RCC 7860 (cell line): ENCODE measurements at places on chromosomes 5 and 9.

- no peak for DNase-seq
These were observed 114.6 kb upstream of the MAP3K1 start for GRCh38 chr5:56700711-56701110.

GRCh38 chr9:3262826-3263529 lies 262.8 kb downstream of the RFX3 start:
- no peak for DNase-seq

DNA sequence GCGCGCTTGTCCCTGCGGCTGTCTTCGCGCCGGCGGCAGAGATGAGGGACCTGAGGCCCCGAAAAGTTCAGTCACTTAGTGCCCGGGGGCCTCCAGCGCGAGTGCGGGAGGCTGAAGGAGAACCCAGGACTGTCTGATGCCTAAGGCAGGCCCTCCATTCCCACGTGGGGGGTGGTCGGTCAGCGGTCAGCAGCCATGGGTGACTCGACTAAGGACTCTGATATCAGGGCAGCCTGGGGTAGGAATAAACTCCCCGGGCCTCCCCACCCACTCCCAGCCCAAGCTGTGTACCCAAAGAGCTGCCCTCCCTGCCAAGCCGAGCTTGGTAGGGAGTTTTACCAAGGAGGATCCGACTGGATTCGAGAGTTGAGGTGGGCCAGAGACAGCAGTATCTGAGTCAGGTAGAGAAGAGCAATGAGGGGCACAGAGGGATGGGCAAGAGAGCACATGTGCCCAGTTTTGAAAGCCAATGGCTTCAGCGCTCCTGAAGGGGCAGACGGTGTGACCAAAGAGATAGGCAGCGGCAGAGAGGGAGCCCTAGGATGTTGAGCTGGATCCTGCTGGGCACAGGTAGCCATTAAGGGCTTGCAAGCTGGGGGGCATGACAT lies 787 bp downstream of the FGFR4 start:
- no peak for DNase-seq

- no peak for DNase-seq
These were observed 20.8 kb downstream of the FGD3 start for GRCh38 chr9:92968081-92968480.

DNA sequence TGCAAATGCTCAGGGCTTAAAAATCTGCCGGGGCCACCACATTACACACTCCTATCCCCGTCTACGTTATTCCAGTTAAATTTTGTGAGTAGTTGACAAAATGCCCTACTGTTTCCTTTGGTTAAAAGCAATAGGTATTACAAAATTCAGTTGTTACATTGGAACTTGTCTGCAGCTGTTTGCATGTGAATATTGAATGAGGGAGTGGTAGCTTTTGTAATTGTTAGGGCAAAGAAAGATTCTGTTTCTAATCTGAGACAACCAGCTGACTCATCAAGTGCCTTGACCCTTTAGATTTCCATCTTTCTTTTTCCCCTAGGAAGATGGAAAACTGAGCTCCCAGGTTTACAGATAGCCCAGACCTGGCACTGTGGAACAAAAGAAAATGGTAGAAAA lies 30.2 kb downstream of the MAML1 start:
- no peak for DNase-seq
